ENCODE measurements at places on chromosomes 6 and 20.

DNA sequence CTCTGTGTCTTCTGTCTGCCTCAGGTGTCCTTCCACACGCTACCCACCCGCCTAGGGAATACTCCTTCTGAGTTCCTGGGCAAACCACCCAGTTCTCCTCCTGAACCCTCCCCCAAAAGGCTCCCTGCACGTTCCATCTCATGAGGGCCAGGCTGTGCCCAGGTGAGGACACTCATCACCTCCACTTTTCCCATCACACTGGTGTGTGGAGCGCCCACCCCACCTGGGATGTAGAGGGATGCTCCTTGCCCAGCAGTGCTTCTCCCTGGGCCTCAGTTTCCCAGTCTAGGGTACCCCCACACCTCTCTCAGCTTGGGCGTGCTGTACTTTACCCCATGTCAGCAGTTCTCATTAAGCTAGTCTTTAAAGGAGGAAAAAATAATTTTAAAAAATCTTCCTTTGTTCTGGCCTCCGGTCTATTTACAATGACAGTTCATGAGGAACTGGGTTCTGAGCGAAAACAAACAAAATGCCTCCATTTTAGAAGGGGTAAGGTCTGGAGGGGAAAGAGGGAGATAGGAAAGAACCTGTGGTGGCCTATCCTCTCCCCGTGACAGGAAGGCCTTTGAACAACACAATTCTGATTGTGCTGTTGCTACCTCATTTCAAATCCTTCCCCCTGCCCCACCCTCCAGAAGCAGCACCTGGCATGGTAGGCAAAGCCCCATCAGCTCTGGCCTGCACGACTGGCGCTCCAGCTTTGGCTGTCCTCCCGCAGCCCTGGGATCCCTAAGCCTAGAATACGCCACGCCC is 1.7 kb upstream of the C20orf203 start:
- no peak for DNase-seq

DNA sequence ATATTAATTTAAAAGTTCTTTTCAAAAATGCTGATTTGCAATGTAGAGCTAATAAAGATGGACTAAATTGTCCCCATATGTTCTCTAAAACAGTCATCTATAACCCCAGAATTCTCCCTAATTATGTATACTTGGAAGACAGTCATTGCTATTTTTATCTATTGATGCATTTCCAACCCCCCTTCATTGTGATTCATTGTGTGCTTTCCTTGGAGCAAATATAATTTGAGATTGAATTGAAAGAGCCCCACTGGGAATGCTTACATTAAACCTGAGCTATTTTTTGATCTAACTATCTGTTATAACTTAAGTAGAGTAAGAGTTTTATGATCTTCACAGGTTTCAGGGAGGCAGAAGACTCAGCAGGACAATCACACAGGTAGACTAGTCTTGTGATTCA is 73.7 kb upstream of the PTCHD4 start:
- no peak for DNase-seq

DNA sequence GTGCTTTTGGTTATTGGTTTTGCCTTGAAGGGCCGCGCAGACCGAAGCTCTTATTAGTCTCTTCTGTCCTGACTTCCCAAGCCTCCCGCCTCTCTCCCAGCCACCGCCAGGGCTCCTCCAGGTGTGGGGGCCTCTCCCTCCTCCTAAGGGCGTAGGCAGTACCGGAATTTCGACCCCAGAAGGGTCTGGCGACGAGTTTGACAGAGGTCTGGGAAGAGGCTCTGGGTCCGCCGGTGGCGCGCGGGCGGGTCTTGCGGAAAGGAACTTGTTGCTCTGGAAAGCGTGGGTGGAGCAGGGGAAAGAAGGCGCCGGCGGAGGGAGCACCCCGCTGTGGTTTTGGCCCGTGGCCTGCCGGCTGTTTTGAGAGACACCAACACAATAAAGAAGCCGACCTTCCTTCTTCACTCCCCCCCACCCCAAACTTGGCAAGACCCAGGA is 1.8 kb downstream of the PCSK2 start:
- no peak for DNase-seq

DNA sequence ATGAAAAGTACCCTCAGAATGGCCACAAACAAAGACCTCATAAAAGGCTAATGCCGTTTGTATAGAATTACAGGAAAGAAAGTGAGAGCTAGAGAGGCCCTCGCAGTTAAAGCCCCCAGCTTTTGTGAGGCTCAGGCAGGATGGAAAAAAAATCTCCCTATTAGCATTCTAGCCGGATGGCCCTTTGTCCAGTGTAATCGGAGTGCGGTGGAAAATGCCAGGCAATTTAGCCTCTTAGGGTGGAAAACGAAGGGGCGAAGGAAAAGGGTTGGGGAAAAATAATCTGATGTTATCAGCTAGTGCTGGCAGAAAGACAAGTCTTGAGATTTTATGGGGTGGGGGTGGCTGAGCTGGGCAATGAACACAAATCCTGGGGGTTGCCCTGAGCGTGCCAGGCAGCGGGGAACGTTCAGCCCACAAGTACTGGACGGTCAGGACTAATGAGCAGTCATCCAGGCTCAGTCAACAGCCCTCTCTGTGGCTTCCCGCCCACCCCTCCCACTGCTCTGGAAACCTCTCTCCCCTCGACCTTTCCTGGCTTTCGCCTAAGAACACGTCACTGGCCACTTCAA is 92.4 kb downstream of the PSMG4 start:
- no peak for DNase-seq

GRCh38 chr20:14963262-14963663 is 625.9 kb upstream of the FLRT3 start:
- DNase-seq: no peak

GRCh38 chr6:1390133-1390945 is 963 bp downstream of the FOXF2 start:
- DNase-seq: no peak

- no peak for DNase-seq
Observed at GRCh38 chr6:3271756-3272155, 13.0 kb downstream of the PSMG4 start.

DNA sequence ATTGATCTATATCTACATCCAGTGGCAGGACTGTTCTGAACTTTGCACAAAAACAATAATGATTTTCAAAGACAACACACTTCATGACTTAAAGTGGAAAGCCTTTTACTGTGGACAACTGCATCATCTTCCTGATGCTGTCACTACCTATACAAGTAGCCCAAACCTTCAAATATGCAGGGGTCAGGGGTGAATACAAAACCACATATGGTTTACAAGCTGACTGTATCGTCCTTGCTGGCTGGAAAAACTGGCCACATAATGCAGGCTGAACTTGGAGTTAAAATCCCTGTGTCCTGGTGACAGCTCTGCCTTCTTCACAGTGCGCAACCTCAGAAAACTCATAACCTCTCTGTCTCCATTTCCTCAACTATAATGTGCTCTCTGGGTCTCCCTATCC is 128.9 kb downstream of the GMDS start:
- no peak for DNase-seq

DNA sequence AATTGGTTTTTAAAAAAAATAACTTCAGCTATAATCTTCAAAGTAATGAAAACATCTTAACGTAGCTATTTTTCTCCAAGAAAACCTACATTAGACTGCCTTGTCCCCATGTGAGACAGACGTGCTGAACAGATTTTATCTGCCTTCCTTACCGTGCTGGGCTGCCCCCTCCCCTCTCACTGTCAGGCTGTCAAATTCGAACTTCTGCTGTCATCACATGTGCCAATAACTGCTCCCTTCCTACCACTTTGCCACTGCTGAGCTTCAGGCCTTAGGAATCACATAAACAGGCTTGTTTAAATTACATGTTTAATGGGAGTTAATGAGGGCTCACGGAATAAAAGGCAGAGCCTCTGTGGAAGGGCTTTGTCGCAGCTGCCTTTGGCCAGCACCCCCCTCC is 77.0 kb upstream of the NHSL1 start:
- no peak for DNase-seq

DNA sequence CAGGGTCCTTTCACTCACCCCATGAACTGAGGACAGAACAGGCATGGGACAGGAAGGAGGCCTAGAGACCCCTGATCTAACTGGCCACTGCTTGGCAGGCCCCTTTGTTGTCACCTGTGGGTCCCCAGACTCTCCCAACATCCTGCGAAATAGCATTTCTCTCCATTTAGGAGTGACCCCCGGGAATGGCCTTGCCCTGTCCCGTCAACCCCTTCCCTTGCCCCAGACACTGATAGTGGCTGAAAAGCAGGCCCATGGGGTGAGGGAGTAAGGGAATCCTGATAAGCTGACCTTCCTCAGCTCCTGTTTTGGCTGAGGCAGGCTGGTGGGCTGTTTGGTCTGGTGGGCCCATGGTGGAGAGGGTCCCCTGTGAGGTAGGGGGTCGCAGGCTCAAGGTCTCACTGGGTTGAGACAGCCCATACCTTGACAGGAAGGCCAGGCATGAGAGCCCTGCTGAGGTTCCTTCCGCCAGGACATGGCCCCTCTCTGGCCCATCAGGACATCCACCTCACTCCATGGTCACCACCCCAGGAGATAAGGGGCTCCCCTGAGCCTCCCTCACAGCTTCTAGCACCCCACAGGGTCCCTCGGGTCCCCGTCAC is 139.3 kb downstream of the MRPL14 start:
- no peak for DNase-seq

DNA sequence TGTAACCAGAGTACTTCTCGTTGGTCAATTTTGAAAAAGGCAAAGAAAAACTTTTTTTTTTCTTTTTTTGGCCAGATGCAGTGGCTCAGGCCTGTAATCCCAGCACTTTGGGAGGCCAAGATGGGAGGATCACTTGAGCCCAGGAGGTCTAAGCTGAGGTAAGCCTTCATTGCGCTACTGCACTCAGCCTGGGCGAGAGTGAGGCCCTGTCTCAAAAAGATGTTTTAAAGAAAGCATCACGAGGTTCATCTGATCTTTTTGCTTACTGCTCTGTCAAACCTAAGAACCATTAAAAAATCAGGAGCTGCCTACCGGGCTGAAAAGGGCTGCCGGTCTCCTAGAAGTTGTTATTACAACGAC is 607 bp downstream of the LYRM2 start:
- peak; percentile 20 for DNase-seq

- DNase-seq: no peak
Observed at GRCh38 chr6:227812-228338, 64.4 kb upstream of the DUSP22 start.

GRCh38 chr6:21751608-21752007 is 158.1 kb downstream of the SOX4 start:
- DNase-seq: no peak

DNA sequence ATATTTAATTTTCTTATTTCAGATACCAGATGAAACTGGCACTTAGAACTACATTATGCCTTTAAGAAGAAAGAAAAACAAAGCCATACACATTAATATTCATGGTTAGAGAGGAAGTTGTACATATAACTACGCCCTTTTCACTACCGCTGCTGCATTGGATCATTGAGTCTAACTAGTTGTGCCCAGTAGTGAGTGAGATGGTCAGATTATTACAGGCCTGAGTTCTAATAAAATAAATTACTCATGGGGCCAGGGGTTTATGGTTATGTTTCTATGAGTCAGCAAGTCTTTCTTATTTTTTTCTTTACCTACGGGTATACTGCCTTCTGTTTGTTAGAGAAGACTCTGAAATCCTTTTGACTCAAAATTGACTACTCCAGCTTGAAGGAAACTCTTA is 11.5 kb downstream of the RIOK1 start:
- DNase-seq: no peak

DNA sequence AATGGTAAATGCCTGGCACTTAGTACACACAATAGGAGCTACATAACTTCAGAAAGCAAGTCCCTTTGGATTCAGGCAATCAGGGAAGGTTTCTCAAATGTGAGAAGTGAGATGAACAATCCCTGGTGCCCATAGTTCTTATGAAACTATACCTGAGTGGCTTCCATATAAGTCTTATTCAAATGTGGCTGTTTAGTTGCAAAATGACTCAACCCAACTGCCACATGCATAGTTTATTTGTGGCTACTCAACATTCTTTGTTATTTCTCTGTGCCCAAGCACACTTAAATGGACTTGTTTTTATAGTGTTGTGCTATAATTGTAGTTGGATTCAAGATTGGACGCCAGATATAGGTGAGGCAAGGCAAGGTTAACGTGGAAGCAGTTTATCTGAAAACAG is 93.7 kb upstream of the ATXN1 start:
- no peak for DNase-seq

- DNase-seq: no peak
Observed at GRCh38 chr6:170344631-170345576, 38.3 kb downstream of the FAM120B start.

Data from colonic mucosa (tissue), 4 donors.